Left kidney (tissue), 8 donors: ENCODE measurements at places on chromosomes 1 and 21.

GRCh38 chr1:150543500-150544143, 5.6 kb upstream of the ADAMTSL4 start:
- DNase-seq: no peak

DNA sequence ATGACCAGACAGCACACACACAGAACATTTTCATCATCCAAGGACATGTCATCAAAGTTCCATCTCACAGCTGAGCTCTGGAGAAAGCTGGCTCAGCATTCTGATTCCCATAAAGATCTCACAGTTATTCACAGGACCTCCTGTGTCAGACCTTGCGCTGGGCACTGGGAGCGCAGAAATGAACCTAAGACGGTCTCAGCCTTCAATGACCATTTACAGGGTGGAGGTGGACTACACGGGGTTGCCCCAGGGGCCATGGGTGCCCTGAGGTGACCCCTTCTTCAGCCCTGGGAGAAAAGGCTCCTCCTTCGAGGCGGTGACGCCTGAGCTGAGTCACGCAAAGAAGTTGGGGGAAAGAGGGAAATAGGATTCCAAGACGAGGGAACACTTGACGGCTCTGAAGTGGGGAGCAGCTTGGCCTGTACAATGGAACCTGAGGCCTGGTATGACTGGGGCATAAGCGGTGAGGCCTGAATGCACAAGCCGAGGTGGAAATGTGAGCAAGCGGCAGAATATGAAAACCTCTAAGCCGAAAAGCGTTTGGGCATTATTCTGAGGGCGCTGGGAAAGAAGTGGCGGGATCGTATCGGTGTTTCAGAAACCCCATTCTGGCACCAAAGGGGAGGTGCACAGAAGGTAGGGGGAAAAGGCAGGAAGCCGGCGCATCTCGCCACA, 797 bp downstream of the CC2D1B start:
- DNase-seq: peak; percentile 13

GRCh38 chr1:44222397-44223186, 9.3 kb downstream of the DMAP1 start:
- DNase-seq: no peak

DNA sequence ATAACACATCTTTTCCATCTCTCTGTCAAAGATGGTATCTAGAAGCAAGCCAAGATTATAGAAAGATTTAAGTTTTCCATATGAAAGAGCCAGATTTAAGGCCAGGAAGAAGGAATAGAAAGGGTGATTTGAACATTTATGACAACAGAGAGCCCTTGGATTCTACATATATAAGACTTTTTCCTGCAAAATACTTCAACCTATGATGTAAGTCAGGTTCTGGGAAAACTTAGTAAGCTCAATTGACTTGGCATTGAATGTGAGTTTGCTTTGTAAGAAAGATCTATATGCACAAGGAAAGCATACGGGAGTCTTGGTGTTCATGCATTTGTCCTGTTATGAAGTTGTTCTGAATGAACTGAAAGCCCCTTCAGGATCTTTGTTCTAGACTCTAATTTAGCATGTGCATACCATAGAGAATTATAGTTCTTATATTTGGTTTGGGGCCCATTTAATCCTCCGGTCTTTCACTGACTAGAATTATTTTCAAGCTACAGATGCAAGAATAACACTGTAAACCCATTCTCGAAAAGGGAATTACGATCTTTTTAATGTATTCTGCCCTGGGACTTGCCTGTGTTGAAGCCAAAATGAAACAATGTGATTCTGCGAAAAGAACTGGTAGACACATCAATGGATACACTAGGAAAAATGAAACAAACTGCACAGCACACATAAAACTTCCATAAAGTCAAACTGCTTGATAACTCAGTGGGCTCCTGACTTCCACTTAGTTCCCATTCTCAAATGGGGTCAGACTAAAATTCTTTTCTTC, 152.8 kb downstream of the DISP1 start:
- DNase-seq: no peak

GRCh38 chr1:168088511-168089325, 48.0 kb downstream of the GPR161 start:
- no peak for DNase-seq

DNA sequence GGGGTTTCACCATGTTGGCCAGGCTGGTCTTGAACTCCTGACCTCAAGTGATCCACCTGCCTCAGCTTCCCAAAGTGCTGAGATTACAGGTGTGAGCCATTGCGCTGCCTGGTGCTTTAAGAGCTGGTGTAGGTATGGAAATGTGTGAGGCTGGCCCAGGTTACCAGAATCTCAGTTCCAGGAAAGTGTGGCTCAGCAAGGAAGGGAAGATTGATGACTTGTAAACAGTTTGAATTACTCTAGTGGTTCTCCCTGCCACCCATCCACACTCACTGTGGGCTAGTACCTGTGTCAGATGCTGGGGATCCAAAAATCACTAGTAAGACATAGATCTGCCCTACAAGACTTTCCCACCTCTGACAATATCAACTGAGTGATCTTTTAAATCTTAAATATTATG, 34.5 kb upstream of the SLC35D1 start:
- no peak for DNase-seq

DNA sequence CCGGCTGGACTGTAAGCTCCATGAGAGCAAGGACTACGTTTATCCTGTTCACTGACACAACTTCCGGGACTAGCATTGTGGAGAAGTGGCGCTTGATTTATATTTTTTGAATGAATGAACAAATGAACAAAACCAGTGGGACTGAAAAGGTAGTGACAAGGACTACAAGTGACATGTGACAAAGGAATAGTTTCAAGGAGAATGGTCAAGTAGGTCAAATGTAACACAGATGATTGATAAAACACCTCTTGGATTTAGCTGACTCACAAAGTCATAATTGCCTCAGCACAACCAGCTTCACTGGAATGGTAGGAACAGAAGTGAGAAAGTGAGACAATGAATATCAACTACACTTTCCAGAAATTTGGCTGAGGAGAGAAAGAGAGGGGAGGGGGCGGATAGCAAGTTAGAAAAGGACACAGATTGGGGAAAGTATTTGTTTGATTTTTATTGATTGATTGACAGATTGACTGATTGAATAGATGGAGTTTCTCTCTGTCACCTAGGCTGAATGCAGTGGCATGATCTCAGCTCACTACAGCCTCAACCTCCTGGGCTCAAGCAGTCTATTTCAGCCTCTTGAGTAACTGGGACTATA, 14.2 kb downstream of the MTF1 start:
- DNase-seq: no peak

- DNase-seq: no peak
These were observed 16.6 kb downstream of the LDLRAD2 start for GRCh38 chr1:21828506-21829210.

DNA sequence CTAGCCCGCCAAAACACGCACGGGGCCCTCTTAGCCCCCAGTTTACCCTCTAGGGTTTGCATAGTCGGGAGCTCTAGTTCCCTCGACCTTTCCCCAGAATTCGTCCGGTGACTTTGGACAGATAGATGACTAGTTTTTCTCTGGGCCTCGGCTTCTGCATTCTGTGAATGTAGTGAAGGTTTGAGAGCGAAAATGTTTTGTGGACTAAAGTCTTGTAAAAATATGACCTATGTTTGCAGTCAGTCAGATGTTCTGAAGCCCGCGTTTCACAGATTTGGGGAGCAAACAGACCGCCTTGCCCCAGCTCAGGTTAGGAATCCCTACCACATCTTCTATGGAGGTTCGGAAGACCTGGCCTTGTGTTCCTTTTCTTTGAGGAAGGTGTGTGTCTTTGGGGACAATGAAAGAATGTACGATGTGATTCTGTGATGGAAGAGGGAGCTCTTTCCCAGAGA, 401 bp downstream of the UQCRH start:
- DNase-seq: no peak

- peak; percentile 69 for DNase-seq
These were observed 1.9 kb upstream of the SMG7 start for GRCh38 chr1:183470147-183470960.

DNA sequence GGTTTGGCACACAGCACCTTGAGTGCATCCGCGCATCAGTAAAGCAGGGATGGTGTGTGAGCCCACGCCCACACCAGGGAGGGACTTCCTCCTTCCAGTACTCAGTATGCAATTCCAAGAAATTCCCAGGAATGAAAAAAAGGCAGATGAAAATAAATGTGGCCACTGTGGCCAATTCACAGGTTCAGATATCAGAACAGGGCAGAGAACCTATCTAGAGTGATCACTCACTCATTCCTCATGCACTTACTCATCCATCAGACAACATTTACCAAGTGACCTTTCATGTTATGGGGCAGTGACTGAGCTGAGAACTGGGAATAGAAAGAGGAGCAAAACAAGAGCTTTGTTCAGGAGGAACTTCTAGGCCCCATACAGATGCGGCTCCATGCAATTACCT, 113.7 kb downstream of the ZSCAN20 start:
- no peak for DNase-seq

GRCh38 chr1:12745126-12745991, 641 bp upstream of the CFAP107 start:
- DNase-seq: no peak

GRCh38 chr1:83637009-83637408, 361.9 kb downstream of the TTLL7 start:
- no peak for DNase-seq

- DNase-seq: no peak
These were observed 30.0 kb downstream of the SOX13 start for GRCh38 chr1:204102739-204103430.

DNA sequence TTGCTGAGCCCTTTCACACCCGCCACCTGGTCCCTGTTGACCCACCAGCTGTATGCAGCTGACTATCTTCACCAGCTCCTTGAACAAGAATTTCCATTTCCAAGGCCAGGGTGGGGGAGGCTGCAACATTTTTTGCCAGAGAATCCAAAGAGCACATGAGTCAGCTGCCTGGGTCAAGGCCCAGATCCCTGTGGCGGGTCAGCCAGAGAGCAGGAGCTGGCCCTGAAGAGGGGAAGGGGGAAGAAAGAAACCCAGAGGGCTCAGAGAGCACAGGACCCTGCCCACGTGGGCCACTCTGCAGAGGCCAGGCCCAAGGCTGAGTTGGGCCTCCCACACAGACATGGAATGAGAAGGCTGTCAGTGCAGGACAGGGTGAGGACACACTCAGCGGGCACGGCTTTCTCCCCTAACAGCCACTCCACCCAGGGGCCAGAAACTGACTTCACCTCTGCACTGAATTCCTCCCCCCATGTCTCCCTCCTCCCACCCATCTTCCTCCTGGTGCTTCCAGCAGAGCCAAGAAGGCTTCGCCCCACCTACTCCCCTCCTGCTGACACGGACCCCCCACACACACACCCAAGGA, 28.9 kb downstream of the S100A6 start:
- peak; percentile 48 for DNase-seq

DNA sequence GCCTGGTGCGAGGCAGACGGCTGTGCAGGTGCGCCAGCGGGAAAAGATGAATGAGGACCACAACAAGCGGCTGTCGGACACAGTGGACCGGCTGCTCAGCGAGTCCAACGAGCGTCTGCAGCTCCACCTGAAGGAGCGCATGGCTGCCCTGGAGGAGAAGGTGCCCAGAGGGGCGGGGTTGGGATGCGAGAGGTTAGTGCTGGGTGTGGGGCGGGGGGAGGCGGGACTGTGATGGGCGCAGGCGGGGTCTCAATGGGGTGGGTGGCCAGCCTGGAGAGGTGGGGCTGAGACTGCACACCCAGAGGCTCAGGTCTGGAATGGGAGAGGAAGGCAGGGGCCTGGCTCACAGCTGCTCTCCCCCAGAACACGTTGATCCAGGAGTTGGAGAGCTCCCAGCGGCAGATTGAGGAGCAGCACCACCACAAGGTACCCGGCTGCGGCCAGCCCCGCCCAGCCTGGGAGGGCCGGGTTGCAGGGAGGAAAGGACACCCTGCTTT, 22.3 kb downstream of the PPFIA4 start:
- no peak for DNase-seq

GRCh38 chr1:116230712-116231111, 119.5 kb downstream of the MAB21L3 start:
- no peak for DNase-seq

DNA sequence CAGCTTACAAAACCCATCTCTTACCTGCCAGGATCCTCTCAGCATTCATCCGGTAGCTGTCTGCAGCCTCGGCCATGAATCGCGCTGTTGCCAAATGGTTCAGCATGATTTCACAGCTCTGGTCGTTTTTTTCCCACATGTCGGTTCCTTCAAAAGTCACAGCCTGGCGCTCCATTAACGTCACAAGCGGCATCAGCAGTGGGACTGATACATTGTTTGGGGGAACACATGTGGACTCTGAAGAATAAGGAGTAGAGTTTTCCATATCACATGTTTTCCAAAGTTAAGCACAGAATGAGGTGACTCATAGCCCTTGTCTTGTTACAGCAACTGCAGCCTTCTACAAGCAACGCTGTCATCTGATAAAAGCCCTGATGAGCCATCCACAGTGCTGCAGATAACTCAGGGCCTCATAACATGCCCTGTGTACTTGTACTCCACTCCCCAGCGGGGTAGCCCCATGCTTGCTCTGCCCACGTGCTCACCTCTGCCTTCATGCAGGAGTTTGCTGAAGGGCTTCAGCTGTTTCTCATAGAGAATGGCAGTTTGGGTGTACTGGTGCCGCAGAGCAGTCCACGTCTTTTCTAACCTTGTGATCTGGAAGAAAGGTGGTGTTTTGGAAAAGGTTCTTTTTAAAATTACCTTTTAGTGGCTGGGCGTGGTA, 114.2 kb downstream of the BCAR3 start:
- no peak for DNase-seq

DNA sequence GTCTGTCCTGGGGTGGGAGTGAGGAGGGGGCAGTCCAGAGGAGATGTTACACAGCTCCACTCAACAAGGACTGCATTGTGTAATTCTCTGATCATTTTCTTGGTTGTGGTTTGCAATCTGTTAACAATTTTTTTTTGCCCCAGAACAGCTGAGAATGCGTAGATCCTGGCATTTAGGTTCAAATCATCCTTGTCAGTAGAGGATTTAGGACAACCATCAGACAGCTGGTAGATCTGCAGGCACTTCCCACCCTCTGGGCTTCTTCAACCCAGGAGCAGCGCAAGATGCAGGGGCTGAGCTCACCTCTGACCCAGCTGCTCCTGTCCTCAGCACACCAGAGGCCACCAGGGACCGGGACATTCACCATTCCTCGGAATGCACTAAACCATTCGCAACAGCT, 13.5 kb downstream of the BCAR3 start:
- no peak for DNase-seq

GRCh38 chr1:40825996-40826395, 36.2 kb downstream of the CITED4 start:
- DNase-seq: no peak

DNA sequence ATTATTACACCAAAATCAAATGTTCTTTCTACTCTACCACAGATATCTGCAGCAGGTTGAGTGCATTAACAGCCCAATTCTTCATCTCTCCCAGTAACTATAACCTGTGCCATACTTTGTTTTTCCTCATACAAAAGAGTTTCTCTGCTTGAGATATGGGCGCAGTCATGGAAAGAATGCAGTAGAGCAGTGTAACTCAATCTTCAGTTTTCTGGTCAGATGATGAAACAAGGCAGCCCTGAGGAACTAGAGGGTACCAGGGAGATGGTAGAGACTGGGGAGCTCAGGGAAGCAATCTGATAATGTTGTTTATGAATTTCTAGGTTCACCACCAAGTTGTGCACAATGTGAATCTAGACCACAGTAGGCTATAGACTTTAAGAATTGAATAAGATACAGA, 39.6 kb downstream of the ASPM start:
- DNase-seq: no peak

GRCh38 chr21:26846036-26846931, 1.1 kb upstream of the ADAMTS1 start:
- DNase-seq: peak; percentile 82
